ENCODE measurements at places on chromosomes 13 and 19. TPM values are rescaled to one million over a fixed set of nuclear protein-coding genes. Genes with fewer than 3 reads are reported as not detected.

PCDH20 gene
- not detected for total RNA-seq

GPR42 gene
- 0.12 TPM for total RNA-seq

NALCN gene
- total RNA-seq = not detected

ERICH4 gene
- not detected for total RNA-seq

ARHGEF1 gene
- total RNA-seq = 682 TPM

ZNF714 gene
- total RNA-seq = 26.4 TPM

COL4A2 gene
- not detected for total RNA-seq

IZUMO2 gene
- not detected for total RNA-seq

ANGPTL4 gene
- total RNA-seq = 0.50 TPM

KLK14 gene
- 0.89 TPM for total RNA-seq

ZIM2 gene
- not detected for total RNA-seq

LIG4 gene
- 8.9 TPM for total RNA-seq

KASH5 gene
- not detected for total RNA-seq

HSPB6 gene
- total RNA-seq = not detected

SLC25A41 gene
- 0.44 TPM for total RNA-seq

KLF1 gene
- total RNA-seq = 0.45 TPM

GRIK5 gene
- total RNA-seq = 0.56 TPM

Data from activated CD8-positive, alpha-beta memory T cell treated with anti-CD3 and anti-CD28 coated beads, Interleukin-2, amount 10 ng/mL, durations not matched to agents 7 days and 5 days (primary cell).